ENCODE measurements at places on chromosomes 2 and 18.

- DNase-seq = no peak
These were observed 495 bp downstream of the TMEM169 start for GRCh38 chr2:216082117-216082711.

DNA sequence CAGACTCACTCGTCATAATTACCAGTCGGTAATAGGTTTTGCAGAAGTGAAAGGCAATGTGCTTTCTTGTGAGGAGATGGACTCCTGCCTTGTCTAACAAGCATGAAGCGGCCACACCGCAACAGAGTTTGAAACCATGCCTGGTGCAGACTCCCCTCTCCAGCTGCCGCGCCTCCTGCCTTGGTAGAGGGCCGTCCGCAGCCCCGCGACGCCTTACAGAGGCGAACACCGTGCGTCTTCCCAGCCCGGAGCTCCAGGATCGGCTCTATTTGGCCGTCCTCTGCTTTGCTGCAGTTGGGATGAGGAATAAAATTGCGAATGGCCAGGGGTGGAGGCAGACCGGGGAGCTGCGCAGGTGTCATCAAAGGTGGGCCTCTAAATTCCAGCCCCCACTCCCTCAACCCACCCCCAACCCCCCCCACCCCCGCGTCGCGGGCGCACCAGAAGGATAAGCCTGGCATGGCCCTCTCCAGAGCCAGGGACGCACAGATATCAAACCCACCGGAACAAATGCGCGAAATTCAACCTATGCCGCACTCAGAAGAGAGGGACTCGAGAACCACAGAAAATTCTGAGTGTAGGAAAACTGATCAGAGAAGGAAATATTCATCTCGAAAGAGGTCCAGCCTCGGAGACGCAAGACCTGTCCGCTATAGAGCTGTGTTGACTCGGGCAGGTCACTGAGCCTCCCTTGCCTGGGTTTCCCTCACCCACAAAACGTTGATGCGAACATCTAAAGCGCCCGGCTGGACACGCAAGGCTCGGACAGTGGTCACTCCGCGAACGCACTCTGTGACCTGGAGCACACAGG is 1.1 kb downstream of the TRABD2A start:
- DNase-seq = no peak

GRCh38 chr2:173286153-173286809 is 68.4 kb upstream of the CDCA7 start:
- DNase-seq = no peak

DNA sequence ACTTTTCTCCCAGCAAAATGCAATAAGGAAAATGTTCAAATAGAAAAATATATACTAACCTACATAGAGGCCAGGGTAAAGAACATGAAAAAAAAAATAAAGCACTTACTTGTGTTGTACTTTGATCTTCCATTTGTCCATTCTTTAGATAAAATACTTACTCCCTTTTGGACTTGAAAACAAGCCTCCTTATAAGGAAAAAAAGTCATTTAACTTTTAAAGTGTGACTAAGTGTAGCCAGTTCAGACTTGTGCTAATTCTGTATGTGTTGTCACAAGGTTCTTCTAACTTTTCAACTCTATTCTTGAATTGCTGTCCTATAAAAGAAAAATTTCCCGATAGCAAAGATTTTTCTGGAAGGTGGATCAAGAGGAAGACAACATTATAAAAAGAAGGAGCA is 23.2 kb downstream of the SLC40A1 start:
- no peak for DNase-seq

DNA sequence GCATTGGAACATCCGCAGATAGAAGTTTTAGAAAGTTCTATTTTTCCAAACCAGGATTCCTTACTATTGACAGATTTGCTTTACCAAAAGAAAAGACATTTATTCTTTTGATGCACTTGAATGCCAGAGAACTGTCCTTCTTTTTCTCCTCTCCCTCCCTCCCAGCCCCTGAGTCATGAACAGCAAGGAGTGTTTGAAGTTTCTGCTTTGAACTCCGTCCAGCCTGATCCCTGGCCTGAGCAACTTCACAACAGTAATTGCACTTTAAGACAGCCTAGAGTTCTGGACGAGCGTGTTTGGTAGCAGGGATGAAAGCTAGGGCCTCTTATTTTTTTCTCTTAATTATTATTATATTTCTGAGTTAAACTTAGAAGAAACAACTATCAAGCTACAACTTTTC is 33.6 kb downstream of the APCDD1 start:
- no peak for DNase-seq

DNA sequence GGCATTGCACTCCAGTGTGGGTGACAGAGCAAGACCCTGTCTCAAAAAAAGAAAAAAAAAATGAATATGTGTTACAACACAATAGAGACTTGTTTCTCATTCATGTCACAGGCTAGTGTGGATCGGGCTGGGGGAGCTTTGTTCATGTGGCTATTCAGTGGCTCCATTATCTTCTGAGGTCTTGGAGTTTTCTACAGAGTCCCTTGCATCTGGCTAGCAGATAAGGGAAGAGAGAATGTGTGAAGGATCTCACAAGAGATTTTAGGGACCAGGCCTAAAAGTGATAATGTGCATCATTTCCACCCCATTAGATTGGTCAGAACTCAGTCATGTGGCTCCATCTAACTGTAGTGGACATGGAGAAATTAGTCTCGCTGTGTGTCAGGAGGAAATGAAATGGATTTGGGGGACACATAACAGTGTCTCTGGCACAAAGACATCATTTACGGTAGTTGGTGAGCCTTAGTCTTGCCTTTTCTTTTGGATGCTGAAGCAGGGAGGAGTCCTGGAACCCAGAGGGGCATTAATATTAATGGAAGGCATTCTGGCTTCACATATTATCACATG is 32.4 kb upstream of the CASP10 start:
- DNase-seq = no peak

DNA sequence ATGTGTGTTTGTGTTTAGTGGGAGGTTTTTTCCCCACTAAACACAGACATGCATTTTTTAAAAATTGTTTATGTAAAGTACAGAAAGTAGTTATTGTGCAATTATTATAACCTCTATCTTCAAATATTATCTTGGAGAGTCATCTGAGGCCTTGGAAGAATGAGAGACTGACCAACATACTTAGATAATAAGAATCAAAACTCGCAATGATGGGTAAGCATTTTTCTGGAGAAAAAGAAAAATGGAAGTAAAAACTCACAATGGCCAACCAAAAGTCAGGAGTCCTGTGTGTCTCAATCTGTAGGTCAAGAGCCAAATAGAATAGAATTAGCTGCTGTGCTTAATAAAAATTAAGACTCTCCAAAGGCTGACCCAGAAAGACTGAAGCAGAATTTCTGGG is 43.0 kb downstream of the MEMO1 start:
- DNase-seq = peak; percentile 9

DNA sequence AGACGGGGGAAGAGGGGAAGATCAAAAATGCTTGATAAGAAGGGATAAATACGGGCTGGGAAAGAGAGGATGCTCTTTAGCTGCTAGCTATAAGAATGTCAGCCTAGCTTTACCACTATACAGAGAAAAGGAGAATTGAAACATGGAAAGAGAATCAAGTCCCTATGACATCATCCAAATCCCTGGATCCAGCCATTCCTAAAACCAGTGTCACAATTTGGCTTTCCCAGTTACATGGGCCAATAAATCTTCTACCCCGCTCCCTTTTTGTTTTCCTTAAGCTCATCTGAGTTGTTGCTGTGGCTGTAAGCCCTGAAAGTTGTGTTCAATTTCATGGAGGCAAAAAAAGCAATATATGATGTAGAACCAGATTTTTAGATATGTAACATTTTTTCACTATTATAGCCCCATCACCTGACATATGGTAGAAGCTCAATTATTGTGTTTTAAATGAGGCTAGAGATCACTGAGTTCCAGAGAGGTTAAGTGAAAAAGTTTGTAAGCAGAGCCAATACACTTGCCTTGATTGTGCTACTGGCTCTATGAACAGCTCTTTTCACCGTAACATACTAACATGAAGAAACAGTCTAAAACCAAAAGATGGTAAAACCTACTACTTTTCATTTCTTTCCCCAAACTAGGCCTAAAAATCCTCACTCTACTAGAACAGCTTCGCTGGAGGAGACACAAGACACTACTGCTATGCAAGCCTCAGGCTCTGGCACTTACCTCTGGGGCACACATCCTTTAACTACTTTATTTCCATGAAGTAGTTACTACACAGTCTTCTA is 4.3 kb downstream of the HNRNPLL start:
- no peak for DNase-seq

- no peak for DNase-seq
These were observed 4.0 kb upstream of the DGUOK start for GRCh38 chr2:73922681-73923080.

All from AG04449 (cell line).